ENCODE measurements at places on chromosomes 3 and 15.

GRCh38 chr3:97910931-97911351 is 61.3 kb downstream of the RIOX2 start:
- DNase-seq, result no peak

DNA sequence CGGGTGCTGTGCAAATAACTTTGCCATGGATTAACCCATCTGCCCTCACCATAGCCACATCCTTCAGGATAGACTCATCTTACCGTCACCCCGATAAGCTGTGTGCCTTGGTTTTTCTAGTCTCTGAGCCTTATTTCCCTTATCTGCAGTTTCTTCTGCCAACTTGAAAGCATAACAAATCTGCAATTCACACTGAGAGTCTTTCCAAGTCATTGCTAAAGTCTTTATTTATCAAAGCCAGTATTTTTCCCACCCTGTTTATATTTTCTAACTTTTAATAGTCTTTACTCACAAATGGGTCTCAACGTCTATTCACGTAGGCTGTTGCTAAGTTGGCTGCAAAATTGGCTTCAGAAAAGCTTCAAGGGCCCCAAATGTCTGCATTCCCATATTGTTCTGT is 61.6 kb upstream of the SUCLG2 start:
- no peak for DNase-seq

DNA sequence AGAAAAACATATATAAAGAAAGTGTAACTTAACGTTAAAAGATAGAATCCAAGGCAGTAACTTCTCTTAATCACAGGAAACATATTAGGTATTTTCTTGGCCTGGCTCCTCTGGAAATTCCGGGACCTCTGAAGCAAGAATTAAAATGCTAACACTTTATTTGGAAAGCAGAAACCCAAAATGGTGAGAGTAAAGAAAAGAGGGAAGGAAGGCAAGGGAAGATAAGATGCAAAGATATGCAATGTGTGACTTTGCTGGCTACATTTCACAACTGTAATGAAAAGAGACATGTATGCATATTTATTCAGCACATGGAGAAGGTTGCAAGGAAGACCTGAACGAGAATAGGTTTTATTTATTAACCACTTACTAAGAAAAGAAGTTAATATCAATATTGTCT is 372.5 kb downstream of the TBL1XR1 start:
- DNase-seq, result no peak

- DNase-seq, result no peak
Measured at GRCh38 chr3:15347737-15348110, 15.3 kb upstream of the SH3BP5 start.

- DNase-seq, result no peak
Measured at GRCh38 chr15:88218557-88219221, 37.9 kb downstream of the NTRK3 start.

DNA sequence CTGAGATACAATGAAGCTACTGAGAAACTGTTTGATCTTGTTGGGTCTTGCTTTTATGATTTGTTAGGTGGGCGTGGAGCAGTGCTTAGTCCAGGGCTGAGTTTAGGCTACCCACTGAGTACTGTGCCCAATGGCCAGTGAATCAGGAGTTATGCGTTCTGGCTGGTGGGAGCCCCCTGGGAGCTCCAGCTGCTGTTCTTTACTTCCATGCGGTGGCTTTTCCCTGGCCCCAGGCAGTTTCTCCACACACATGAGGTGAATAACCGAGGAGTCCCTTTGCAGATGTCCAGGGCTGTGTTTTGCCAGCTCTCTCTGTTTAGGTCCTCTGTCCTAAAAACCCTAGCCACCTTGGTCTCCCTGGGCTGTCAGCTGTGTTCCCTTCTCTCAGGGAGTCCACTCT is 106.5 kb downstream of the KLF13 start:
- DNase-seq, result no peak

- DNase-seq, result no peak
Measured at GRCh38 chr3:152331998-152332397, 63.3 kb downstream of the MBNL1 start.

- DNase-seq, result no peak
Measured at GRCh38 chr3:87148020-87148419, 79.1 kb upstream of the CHMP2B start.

DNA sequence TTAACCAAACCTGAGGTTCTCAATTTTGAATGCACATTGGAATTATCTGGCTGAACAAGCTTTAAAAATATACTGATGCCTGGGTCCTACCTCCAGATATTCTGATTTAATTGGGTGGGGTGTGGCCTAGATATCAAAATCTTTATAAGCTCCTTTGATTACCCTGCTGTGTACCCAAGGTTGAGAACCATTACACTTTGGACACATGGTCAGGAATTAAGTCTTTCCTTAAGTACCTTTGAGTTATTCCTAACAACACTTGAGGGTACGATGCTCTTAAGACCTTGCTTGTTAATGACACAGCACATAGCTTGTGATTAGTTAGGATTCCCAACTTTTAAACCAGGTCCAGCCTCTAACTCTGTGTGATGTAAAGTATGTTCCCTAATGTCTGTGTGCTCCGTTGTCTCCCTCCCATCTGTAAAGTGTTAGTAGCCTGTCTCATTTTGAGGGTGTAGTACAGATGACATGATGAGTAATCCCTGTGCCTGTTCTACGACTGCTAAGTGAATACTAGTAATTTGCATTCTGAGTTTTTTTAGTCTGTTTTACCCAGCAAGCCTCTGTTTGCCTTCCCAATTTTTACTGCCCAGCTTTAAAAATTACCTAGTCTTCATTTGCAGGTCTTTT is 154.9 kb downstream of the KLHL25 start:
- DNase-seq, result no peak

All from myocyte (in vitro differentiated cells).